Fibroblast of skin of right biceps (primary cell): ENCODE measurements at places on chromosomes 7 and 10.

DNA sequence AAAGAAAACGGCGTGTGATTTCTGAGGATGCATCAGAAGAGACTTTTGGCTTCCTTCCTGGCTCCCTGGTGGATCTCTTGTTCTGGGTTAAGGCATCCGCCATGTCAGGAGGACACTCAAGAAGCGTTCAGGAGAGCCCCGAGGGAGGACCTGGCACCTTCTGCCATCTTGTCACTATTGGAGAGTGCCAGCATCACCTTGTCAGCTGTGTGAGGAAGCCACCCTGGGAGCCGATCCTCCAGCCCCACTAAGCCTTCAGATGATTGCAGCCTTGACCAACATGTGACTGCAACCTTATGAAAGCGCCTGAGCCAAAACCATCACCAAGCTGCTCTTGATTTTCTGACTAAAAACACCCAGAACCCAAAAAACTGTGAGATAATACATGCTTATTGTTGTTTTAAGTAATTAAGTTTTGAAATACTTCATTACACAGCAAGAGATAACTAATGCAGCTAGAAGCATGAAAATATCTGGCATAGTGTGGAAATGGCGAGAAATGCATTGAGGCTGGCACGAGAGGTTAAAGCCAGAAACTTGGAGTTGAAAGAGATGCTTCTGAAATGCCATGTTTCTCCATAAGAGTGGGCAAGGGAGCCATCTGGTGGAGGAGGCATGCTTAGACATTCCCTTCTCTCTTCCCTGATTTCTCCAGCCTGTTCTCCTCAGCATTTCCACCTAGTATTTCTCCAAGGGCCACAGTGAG lies 5.4 kb upstream of the ZFYVE27 start:
- peak; percentile 73 for DNase-seq

GRCh38 chr7:129793506-129794310 lies 159.1 kb downstream of the UBE2H start:
- DNase-seq, result no peak

- peak; percentile 75 for DNase-seq
Measured at GRCh38 chr7:47610506-47611044, 28.7 kb upstream of the TNS3 start.

DNA sequence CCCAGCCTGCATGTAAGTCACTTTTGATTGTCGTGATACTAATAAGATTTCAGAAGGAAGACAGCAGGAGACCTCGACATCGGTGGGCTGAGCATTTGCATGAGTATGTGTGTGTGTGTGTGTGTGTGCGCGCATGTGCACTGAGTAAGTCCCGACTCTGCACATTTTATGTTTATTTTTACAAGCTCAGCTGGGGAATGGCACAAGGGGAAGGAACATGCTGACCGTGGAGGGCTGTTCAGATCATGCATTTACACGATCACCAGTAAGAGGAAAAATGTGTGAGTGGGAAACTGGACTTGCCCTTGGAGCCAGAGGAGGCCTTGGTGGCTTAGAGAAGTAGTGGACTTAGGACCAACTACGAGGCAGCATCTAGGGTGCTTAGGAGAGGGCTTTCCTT lies 41.3 kb downstream of the IL2RA start:
- DNase-seq, result no peak

DNA sequence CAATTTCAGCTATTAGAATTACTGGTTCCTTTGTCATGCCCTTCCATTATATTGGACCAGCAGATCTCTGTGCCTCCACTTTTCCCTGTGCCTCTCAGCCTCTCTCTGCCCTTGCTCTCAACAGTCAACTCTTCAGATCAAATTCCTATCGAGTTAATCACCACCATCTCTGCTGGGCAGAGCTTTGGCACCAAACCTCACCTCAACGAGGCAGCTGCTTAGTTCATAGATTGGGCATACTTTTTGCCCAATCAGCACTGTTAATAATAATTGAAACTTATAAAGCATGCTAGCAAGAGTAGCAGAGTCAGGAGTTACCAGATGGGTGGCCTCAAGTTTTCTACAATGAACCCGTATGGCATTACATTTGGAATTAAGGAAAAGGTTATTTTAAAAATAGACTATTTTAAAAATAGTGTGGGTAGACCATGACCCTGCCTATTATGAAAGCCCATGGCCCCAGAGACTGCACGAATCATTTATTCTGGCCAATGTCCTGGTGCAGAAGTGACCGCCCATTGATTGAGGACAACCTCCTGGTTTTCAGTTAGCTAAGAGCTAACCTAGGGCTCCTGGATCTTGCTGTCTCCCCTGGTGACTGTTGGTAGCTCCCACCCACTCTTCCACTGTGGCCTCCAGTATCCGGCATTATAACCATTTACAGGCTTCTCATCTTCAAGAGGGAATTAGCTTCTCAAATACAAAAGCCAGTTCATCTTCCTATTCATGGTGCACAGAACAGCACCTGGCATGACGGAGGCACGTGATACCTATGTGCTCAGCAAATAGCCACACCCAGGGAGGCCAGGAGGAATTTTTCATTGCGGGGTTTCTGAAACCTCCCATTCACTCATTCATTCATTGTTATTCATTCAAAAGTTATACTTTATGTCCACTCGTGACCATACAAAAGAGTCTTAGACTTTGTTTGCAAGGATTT lies 265.4 kb downstream of the INHBA start:
- no peak for DNase-seq

GRCh38 chr7:136637813-136638212 lies 230.6 kb upstream of the CHRM2 start:
- DNase-seq, result no peak

DNA sequence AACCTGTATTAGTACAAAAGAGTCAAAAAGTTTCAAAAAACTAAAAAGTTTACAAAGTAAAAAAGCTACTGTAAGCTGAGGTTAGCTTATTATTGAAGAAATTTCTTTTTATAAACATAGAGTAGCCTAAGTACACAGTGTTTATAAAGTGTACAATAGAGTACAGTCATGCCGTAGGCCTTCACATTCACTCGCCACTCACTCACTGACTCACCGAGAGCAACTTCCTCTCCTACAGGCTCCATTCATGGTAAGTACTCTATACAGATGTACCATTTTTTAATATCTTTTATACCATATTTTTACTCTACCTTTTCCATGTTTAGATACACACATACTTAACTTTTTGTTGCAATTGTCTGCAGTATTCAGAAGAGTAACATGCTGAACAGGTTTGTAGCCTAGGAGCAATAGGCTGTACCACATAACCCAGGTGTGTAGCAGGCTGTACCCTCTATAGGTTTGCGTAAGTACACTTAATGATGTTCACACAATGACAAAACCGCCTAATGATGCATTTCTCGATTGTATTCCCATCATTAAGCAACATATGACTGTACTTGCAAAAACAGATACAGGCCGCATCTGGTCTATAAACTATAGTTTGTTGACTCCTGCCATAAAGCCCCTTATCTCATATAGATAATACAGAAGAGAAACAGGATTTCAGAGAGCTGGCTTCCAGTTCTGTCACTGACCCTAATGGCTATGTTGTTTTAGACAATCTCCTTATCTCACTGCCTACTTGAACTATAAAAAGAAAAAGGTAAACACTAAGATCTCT lies 438.8 kb downstream of the HTR7 start:
- DNase-seq, result peak; percentile 90

GRCh38 chr10:132497063-132497680 lies 40.4 kb upstream of the INPP5A start:
- DNase-seq, result no peak

DNA sequence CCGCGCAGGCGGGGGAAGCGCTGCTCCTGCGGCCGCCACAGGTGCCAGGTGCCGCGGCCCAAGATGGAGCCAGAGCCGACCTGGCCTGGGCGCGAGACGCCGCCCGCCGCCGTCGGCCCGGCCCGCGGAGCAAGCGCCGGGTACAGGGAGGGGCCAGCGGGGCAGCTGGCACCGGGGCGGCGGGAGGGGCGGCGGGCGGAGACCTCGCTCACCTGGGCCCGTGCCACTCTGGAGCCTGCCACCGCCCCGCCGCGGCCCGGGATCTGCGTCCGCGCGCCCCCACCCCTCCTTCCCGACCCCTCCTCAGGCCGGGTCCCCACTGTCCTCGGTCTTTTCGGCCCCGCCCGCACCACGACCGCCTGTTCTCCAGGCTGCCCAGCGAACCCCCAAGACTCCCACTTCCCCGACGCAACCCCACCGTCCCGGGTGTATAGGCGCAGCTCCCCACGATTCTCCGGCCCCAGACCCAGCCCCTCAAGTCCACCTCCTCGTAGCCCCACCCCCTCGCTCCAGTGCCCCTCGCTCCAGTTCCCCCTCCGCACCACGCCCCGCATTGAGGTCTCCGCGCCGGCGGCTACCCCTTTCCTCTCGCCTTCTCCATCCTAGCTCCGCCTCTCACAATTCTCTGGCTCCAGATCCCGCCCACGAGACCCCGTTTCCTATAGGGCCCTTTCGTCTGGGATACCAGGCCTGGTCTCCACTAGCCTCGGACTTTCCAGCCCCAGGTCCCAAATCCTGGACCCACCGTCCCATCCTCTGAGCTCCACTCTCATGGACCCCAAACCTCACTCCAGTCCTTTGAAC lies at the start of gene GPRIN2:
Gene GPRIN2, minus strand, starts transcription at position 144 of the 804 bp plus-strand sequence. CDS start 5,922 bp downstream, outside the sequence.
- no peak for DNase-seq

GRCh38 chr10:26557641-26558014 lies 119.5 kb downstream of the APBB1IP start:
- DNase-seq, result peak; percentile 25

- no peak for DNase-seq
Measured at GRCh38 chr10:86747796-86748581, 8.4 kb upstream of the BMPR1A start.

DNA sequence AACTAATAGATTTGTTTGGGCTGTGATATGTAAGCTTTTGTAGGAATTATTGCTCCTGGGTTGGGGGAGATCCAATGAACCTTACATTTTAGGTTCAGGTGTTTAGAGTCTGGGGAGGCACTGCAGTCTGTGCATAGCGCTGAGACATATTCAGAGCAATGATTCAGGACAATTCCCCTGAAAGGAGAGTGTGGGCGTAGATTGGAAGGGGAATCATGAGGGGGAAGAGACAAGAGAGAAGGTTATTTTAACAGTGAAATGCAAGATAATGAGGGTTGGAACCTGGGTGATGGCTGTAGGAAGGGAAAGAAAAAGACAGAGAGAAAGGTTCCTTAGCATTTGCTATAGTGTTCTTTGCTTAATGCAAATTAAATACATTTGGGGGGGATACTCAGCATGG lies 1013.4 kb downstream of the REEP3 start:
- no peak for DNase-seq

DNA sequence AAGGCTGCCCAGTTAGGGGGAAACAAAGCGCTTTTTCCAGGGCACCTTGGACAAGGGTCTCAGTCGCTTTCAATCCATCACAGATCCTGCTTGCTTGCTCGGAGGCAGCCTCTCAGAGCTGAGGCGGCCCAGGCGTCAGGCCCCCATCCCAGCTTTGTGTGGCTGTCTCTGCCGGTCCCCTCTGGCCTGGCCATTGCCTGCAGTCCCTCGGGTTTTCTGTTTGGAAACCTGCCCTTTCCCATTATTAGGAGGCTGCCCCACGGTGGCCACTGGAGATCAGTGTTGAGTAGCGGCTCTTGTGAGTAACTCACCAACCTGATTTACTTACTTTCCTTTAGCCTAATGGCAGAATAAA lies 216.1 kb downstream of the GLRX3 start:
- DNase-seq, result no peak

GRCh38 chr10:132444877-132445351 lies 47.9 kb downstream of the PWWP2B start:
- no peak for DNase-seq

DNA sequence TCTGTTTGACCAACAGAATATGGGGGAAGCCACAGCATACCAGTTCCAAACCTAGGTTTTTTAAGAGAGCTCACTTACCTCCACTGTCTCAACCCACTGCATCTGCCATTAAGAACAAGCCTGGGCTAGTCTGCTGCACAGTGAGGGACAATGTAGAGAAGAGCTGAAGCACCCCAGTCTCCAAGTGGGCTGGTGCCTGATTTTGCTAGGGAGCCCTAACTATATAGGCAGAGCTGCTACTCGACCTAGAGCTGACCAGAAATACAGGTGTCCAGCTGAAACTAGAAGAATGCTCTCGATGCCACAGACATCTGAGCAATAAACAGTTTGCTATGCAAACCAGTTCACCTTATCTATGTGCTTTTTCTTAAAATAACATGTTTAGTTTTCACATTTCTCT lies 106.9 kb upstream of the BET1 start:
- DNase-seq, result no peak

GRCh38 chr10:88835096-88835909 lies 16.3 kb downstream of the ANKRD22 start:
- peak; percentile 85 for DNase-seq

GRCh38 chr7:112081778-112082177 lies 124.4 kb downstream of the DOCK4 start:
- no peak for DNase-seq

GRCh38 chr7:29035044-29035740 lies 77.1 kb upstream of the TRIL start:
- peak; percentile 84 for DNase-seq

- DNase-seq, result peak; percentile 83
Measured at GRCh38 chr7:43522406-43523156, 60.3 kb upstream of the STK17A start.

- no peak for DNase-seq
Measured at GRCh38 chr10:49379596-49380410, 16.1 kb downstream of the DRGX start.

DNA sequence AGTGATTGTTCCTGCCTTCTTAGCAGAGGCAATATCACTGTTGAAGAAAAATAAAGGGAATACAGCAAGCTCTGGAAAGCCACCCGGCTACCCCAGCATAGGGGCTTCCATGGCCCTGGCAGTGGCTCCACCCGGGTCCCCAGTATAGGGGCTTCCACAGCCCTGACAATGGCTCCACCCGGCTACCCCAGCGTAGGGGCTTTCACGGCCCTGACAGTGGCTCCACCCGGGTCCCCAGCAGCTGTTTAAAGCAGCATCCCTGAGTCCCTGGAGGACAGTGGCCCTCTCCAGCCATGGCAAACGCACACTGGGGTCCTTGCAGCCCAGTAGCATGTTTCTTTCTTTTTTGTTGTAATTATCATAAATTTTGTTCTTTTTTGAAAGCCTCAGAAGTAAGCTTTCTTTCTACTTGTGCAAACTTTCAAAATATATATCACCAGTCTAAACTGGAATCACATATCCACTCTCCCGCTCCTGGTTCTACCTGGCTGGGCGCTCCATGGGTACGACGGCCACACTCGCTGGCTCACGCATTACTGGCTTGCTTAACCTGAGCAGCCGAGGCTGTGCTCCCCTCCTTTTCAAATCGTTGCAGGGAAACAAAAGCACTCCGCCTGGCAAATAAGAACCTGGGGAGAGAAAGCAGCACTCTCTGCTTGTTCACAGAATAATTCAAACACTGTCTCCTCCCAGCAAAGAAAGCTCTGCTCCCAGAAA lies 62.1 kb downstream of the TCERG1L start:
- no peak for DNase-seq

DNA sequence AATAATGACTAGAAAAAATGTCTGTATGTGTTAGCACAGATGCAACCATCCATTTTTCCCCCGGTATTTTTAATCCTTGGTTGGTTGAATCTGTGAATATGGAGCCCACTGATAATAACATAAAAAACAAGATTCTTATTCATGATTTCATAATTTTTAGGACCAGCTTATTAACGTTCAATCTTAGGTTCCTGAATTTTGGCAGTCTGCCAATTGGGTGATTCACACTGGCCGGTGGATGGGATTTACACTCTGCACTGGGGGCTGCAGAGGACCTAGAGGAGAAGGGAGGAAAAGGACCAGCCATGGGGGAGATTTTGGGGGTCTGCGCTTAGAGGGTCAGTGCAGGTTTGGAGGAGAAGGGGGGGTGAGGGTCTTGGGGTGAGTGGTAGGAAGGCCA lies 327.9 kb downstream of the ACTR3B start:
- no peak for DNase-seq

GRCh38 chr7:117616694-117617093 lies 136.9 kb downstream of the CFTR start:
- DNase-seq, result no peak

- peak; percentile 94 for DNase-seq
Measured at GRCh38 chr10:69864321-69864720, 62.6 kb downstream of the COL13A1 start.

- DNase-seq, result no peak
Measured at GRCh38 chr7:157603005-157603404, 266.2 kb downstream of the DNAJB6 start.
